ENCODE measurements at places on chromosomes 6 and 20. TPM values are rescaled to one million over a fixed set of nuclear protein-coding genes. Genes with fewer than 3 reads are reported as not detected.

The RBBP8NL gene
- not detected for total RNA-seq

The CMTR1 gene
- 44.8 TPM for total RNA-seq

The FOXS1 gene
- total RNA-seq = not detected

The CLDN20 gene
- total RNA-seq = not detected

Measured in fibroblast of lung (primary cell).